Suppressor macrophage treated with lipopolysaccharide for 4 hours (primary cell): ENCODE measurements at places on chromosomes 6 and 20.

DNA sequence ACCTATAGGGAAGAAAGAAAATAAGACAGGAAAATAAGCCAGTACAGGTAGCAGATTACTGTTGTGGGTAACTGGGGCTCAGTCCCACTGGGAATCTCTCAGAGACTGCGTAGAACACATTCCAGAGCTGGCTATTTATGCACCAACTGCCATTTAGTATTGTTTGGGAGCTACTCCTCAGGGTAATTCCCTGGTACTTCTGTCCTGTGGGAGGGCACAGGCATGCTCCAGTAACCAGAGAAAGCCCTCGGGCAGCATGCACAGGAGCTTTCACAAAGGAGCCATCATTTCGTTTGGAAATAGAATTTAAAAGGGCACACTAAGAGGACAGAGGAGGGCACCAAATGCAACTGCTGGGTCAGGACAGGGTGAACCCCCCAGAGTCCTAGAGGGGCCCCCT, 148.0 kb upstream of the LRFN2 start:
- DNase-seq: no peak

GRCh38 chr6:105429676-105430075, 26.8 kb upstream of the PREP start:
- DNase-seq: no peak

GRCh38 chr20:43176726-43177125, 13.0 kb downstream of the PTPRT start:
- no peak for DNase-seq

GRCh38 chr6:118146584-118146983, 239.5 kb downstream of the SLC35F1 start:
- no peak for DNase-seq

DNA sequence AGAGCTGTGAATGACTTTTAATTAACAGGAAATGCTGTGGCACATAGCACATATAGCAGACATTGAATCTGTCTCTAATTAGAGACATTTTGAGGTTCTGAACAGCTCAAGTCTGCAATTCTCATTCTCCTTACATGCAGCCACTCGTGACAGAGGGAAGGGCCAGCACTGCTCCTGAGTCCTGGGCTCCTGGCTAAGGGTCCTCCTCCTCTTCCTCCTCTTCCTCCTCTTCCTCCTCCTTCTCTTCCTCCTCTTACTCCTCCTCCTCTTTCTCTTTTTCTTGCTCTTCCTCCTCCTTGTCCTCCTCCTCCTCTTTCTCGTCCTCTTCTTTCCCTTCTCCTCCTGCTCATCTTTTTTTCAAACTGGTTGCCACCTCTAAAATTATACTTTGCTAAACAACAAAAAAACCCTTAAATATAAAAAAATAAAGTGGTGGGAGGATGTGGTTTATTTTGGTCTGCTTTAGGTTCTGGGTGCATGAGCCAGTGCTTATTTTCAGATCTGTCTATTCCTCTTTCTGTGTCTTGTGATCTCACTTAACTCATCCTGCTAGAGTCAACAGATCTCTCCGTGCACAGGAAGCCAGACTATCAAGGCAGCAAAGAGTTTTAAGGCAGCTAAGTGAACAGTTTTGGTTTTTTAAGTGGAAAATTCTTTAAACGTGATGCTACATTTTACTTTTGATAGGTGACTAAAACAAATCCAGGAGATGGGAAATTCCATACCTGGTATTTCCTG, 159.3 kb downstream of the CD83 start:
- DNase-seq: peak; percentile 75

DNA sequence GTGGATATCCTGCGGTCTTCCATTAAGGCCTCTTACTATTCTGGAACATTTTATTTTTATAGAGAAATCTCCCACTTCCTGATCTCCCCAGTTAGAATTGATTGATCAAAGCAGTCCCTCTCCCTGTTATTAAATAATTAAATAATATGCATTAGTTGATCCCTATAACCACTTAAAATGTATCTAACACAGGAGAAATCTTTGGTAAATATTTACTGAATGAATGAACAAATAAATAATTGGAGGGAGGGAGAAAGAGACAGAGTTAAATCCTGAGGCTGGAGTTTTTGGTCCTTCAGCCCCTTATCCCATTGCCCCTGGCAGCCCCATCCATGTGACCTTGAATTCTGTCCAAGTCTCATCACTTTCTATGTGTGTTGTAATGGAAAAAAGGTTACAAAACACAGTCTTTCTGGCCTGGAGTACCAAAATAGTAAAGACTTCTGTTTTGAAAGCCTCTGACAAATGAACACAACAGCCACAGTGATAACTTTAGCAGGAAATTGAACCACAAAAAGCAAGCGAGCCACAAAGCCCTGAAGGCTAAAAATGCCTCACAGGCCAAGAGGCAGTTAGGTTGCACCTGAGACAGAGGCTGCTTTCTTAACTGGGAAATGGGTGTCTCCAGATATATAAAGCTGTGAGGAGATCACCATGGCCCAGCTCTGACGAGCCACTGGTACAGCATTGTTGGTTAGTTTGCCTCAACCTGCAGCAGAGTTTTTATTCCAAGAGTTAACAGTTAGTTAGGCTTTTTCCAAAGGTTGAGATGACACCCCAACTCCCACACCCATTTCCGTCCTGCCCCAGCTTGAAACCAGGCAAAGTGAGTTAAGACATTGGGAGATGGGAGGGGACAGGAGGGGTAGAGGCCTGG, 11.3 kb downstream of the NT5E start:
- DNase-seq: peak; percentile 40

DNA sequence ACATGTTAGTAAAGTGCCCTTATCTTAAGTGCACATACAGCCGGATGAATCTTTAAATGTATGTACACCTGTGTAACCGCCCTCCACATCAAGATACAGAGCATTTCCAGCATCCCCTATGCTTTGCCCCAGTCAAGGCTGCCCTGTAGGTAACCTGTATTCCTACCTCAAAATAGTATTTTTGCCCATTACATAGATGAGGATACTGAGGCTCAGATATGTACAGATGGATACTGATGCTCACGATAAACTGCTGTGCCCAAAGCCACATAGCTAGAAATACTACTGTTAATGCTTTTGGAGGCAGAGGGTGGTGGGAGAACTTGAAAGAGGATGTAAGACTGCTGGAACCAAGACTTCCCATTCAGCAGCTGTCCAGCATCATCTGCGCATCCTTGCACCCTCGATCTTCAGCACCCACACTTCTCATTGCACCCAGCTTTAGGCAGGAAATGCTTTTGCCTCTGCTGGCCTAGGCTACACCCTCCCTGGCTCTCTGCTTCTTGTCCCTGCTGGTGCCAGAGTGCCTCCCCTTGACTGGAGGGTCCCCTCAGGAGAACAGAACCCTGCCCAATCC, 27.0 kb upstream of the ZFAND3 start:
- DNase-seq: no peak

- no peak for DNase-seq
Measured at GRCh38 chr6:17959302-17959701, 28.1 kb downstream of the KIF13A start.

- DNase-seq: peak; percentile 79
Measured at GRCh38 chr6:106339334-106340029, 13.9 kb upstream of the ATG5 start.

DNA sequence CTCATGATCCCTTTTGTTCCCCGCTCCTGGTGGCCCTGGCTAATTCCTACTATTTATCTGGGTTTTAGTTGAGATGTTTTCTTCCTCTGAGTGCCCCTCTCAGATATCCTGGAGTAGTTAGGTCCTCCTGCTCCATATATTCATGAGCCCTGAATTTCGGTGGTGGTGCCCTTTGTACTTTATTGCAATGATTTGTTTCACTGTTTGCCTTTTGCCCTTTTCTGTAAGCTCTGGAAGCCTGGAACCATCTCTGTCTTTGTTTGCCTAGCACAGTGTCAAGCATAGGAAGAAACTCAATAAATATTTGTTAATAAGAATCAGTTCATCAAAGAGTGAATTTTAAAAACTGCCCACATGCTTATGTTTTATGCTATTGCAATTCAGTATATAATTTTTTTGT, 144.9 kb downstream of the DNAH8 start:
- DNase-seq: no peak

- DNase-seq: peak; percentile 16
Measured at GRCh38 chr20:57671662-57672061, 38.2 kb downstream of the PMEPA1 start.

DNA sequence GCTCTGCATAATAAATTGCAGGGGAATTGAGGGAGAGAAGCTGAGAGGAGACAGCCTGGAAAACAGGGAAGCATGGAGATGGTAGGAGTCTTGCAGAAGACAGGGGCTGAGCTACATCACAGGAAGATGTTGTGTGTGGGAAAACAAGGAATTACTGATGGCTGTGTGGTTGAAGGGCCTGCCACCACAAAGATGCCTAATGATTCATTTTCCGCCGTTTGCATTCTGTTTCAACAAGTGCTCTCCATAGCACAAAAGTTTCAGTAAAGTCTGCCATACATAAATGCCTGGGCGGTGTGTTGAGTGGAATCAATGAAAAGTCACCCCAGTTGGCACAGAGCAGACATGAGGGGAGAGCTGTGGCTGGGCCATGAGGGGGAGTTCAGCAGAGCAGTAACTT, 5.6 kb upstream of the KLHL31 start:
- no peak for DNase-seq

DNA sequence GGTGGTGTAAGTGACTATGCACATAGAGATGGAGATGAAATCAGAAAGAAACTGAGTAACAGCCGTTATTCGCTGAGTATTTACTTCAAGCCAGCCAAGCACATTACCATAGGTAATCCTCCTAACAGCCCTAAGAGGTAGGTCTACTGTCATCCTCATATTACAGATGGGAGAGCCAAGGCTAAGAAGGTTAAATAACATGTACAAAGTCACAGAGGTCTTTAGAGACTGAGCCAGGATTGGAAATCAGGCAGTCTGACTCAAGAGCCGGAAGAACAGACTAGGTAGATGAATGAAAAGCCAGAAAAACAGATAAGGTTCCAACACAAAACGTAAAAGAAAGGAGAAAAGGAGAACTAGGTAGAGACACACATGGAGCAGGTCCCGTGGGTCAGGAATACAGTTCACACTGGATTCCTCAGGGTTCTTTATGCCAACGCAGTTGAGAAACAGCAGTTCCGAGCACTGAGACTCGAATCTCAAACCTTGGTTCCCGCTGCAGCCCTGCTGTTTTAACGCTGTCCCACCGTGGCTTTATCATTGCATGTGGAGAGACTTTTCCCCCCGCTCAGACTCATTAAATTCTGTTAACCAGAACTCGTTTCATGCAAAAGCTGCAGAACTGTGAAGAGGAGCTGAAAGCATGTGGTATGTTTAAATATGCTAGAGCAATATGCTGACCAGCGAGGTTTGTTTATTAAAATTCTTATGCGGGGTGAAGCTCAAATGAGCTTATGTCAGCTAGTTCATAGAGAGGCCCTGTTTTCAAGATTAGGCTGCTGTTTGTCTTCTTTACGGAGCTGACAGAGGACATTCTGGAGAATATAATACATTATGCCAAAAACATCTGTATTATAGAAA, 537.9 kb downstream of the CD83 start:
- no peak for DNase-seq

DNA sequence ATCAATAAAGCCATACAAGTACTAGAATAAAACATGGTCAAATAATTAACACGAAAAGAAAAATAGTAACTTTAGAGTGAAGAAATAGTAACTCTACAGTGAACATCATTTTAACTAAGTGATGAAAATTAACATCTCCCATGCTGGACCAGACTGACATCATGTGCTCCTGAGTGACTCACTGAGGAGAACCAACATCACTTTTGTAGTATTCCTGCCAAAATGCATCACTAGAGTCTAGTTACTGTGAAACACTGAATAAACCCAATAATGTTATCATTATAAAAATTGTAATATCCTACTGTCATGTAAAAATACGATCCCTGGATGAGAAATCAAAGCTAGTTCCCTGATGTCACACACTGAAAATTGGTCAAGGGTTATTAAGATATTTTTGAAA, 361.3 kb downstream of the CD109 start:
- DNase-seq: no peak

DNA sequence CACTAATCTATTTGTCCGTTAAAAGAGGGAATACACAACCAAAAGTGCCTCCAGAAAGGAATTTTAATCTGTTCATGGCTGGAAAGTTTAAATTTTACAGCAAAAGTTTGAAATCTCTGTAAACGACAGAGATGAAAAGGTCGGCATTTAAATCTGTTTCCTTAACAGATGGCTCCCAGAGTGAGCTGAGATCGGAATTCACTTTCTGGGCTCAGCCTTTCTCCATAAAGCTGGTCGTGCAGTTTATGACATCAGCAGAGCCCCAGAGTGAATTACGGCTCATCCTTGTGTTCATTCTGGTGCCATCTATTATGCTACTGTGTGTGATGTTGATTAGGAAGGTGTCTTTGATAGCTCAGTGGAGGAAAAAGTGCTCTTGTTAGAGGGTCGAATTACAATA, 117.6 kb upstream of the ZFP64 start:
- DNase-seq: no peak

DNA sequence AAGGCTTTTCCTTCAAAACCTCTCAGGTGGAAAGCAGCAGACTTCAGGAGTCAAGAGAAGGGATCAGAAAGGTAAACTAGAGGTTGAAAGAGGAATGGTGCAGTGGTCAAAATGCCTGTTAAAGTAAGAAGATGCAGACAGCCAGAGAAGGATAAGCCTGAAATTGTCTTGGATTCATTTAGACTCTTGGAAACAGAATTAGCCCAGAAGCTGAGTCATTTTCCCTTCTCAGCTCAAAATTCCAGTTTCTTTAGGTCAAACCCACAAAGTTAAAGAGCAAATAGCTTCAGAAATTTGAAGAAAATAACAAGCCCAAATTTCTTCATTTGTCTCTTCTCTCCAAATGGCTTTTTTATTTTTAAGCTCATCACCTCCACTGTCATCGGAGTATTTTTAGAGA, 73.9 kb downstream of the DHX35 start:
- no peak for DNase-seq

- no peak for DNase-seq
Measured at GRCh38 chr6:69816026-69816425, 19.2 kb upstream of the LMBRD1 start.

DNA sequence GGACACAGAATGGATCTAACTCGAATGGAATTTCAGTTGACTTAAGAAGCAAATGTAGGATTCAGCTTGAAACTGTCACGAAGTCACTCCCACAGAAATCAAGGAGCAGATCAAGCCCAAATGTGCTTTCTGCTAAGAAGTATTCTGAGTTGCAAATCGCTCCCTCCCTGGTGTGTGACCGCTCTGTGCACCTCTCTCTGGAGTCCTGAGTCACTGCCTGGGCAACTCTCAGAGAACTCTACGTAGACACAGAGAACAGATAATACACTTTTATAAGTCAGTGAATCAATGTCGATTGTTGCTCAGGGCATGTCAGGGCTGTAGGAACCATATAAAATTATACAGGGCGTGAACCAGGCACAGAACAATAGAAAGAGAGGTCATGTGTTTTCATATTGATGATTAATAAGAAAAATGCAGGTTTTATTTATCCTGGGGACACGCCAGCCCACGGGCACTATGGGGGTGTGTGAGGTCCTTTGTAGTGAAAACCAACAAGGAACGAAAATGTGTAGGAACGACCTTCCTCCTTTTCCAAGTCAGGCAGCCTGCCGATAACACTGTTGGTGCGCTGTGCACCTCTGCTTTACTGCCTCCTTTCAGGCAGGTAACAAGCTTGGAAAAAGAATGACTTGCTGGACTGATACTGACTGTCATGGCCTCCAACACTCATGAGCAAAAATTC, 248.1 kb upstream of the FOXQ1 start:
- no peak for DNase-seq

- DNase-seq: no peak
Measured at GRCh38 chr20:9200620-9201019, 131.7 kb downstream of the PLCB4 start.
